ENCODE measurements at places on chromosomes 11 and 22.

DNA sequence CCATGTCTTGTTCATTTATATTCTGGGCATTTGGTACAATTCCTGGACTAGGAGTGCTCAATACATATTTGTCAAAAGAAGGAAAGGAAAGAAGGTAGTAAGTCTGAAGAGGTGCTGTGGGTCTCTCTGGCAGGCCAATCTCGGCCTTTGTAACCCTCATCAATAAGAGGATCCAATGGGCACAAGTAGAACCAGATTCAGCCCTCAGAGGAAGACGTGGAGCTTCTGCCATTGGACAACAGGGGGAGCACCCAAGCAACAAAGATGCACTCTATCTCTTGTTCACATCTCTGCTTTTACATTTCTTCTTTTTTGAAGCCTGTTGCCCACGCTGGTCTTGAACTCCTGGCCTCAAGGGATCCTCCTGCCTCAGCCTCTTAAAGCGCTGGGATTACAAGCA is 2.2 kb upstream of the VPS11 start:
- DNase-seq = peak; percentile 86

- no peak for DNase-seq
These were observed 1.7 kb downstream of the FERMT3 start for GRCh38 chr11:64208086-64208795.

DNA sequence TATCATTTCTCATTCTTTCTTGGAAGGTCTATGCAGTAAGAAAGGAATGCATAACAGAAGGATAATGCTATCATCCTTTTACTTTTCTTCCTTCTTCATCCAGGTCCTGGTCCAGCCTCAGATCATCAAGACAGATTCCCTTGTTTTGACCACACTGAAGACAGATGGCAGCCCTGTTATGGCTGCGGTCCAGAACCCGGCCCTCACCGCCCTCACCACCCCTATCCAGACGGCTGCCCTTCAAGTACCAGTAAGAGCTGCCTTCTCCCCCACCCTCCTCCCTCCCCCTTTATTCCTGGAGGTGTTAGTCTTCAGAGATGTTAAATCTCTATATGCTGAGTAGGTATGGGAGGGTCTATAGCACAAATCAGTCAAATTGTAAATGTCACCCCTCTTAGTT is 37.9 kb downstream of the SREBF2 start:
- no peak for DNase-seq

GRCh38 chr22:49999063-49999945 is 13.3 kb downstream of the IL17REL start:
- peak; percentile 52 for DNase-seq

- no peak for DNase-seq
These were observed 14.1 kb upstream of the CALCB start for GRCh38 chr11:15059132-15059915.

- DNase-seq = no peak
These were observed 12.5 kb downstream of the CCDC34 start for GRCh38 chr11:27350511-27350910.

GRCh38 chr11:64007629-64008282 is 21.5 kb downstream of the OTUB1 start:
- peak; percentile 89 for DNase-seq

GRCh38 chr11:88292171-88292843 is 45.2 kb downstream of the CTSC start:
- peak; percentile 35 for DNase-seq

- no peak for DNase-seq
These were observed 272.2 kb downstream of the TENM4 start for GRCh38 chr11:79168530-79169110.

GRCh38 chr22:49021131-49021925 is 806.3 kb downstream of the BRD1 start:
- DNase-seq = no peak

GRCh38 chr11:103585911-103586310 is 450.5 kb upstream of the DDI1 start:
- no peak for DNase-seq

- no peak for DNase-seq
These were observed 7.9 kb upstream of the APLNR start for GRCh38 chr11:57244911-57245310.

- no peak for DNase-seq
These were observed 3.1 kb upstream of the PTS start for GRCh38 chr11:112223121-112223520.

- DNase-seq = no peak
These were observed at the start of gene SCARF2 for GRCh38 chr22:20437613-20438426. Gene SCARF2, minus strand, starts transcription at chr22:20437825. Its CDS starts 71 bp downstream, at chr22:20437754.

DNA sequence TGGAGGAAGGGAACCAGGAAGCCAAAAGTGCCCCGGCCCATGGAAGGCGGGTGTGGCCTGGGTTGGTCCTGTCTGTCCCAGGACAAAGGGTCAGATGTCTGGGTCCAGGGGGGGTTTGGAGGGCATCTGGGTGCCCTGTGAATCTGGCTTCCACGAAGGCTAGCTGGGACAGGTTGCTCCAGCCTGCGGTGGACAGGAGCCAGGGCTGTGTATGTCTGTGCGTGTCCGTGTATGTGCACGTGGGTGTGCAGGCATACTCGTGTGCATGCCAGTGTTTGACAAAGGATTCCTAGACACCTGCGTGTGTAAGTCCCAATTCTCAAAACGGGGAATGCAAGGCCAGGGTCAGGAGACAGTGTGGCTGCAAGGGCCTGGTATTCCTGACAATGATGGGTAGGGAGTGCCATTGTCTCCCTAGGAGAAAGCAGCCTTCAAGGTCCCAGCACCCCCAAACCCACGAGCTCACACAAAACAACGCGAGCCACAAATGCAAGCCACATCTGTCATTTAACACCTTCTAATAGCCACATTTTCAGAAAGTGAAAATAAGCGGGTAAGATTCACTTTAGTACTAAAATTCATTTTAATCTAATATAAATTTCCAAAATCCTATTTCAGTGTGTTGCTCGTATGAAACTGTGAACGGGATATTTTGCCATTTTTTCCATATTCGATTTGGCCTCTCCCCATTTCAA is 78.4 kb upstream of the WNT7B start:
- no peak for DNase-seq

GRCh38 chr11:108790501-108791299 is 125.8 kb downstream of the DDX10 start:
- peak; percentile 28 for DNase-seq

DNA sequence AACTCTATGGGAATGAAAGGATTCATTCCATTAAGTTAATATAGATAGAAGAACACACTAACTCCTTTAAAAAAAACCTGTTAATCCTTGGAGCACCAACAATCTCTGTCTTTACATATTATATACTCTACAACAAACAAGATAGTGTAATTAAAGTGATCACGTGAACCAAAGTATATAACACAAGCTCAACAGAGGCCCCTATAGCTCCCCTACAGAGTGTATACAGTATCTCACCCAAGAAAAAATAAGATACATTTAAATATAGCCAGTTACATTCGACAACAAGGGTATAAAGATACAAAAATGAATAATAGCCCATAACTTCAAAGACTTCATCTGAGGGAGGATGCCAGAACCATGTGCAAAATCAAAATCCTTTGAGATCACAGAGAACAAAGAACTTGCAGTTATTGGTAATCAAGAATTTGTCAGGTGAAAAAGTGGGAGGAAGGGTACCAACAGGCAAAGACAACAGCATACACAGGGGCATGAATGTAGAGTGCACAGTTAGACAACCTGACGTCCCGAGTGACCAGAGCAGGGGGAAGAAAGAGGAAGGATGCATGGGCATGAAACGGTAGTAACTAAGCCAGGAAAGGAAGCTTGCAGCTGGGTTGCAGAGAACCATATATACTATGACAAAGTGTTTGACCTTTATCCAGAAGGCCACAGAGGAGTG is 4.7 kb downstream of the FCHSD2 start:
- peak; percentile 42 for DNase-seq

DNA sequence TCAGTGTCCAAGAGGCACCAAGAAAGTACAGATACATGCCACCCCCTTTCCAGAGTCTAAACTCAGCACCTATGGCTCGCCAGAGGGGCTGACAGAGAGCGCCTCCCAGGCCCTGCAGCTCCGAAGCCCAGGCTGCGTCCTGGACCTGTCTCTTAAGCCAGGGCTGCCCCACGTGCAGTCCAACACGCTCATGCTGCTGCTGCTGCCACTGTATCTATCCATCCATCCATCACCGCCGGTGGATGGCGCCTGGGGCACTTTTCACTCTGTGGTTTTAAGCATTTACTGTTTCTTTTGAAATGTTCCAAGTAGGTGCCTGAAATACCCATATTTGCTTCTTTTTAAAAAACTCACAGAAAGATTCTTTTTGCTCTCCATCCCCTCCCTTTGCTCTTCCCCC is 41.8 kb downstream of the MACROD1 start:
- peak; percentile 22 for DNase-seq

- no peak for DNase-seq
These were observed 65.1 kb upstream of the PITPNB start for GRCh38 chr22:27984001-27984695.

- DNase-seq = no peak
These were observed 68.4 kb downstream of the ADAMTS15 start for GRCh38 chr11:130516554-130517505.

GRCh38 chr22:39229688-39230260 is 15.0 kb downstream of the PDGFB start:
- DNase-seq = no peak

- DNase-seq = no peak
These were observed 17.0 kb upstream of the ST3GAL4 start for GRCh38 chr11:126338346-126339055.

DNA sequence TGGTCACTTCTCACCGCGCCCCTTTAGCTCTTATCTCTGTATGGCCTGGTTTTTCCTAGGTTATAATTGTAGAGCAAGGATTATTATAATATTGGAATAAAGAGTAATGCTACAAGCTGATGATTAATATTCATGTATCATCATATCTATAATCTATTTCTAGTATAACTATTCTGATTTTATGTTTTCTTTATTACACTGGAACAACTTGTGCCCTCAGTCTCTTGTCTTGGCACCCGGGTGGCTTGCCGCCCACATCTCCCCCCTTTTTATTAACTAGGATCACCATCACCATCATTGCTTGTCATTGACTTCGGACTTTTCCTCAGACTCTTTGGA is 11.0 kb downstream of the OR52K1 start:
- no peak for DNase-seq

DNA sequence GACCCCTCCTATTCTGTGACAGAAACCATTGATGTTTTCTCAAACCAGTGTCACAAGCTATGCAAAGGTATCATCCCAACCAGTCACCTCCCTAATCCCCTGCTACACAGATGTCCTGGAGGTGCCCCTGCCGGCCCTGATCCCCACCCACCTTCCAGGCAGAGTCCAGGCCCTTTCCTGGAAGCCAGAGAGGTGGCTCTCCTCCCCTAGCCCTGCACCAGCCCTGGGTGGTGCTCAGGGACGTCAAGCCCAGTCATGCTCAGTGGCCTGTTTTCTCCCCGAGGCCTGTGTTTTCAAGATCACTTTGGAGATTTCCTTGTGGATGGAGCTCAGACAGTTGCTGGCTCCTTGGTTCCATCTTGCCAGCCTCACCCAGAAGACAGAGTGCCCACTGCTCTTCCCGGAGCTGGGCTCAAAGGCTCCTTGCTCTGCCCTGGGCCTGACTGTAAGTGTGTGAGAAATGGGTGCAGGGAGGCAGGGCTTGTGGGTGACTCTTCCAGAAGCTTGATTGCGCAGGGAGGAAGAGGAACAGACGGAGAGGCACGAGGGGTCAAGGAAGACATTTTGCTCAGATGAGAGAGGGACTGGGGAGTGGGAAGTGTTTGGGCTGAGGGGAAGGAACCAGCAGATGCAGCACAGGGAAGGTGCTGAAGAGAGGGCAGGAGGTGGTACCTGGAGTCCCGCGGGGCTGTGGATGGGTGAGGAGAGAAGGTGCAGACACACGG is 11.3 kb downstream of the P2RY6 start:
- DNase-seq = no peak

DNA sequence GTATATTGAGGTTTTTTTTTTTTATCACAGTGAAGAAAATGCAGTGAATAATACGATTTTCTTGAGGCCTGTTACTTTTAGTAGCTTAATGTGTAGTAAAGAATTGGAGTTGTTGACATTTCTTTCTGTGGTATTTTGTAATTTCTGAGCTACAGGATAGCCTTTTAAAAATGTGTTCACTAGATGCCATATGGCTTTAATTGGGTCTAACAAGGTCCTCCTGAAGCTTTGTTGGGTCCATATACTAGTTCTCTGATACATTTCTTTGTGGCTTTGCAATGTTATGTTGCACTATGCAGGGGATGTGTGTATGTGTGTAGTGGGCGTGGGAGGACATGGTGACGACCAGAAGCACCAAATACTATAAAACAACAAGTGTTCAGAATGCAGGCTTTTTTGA is 25.1 kb downstream of the FBXO7 start:
- no peak for DNase-seq

- no peak for DNase-seq
These were observed 908.3 kb upstream of the ANO3 start for GRCh38 chr11:25423436-25424199.

- DNase-seq = no peak
These were observed 47.2 kb downstream of the GALNT18 start for GRCh38 chr11:11574373-11575287.

GRCh38 chr11:19694796-19695345 is 17.8 kb upstream of the NAV2 start:
- DNase-seq = no peak

DNA sequence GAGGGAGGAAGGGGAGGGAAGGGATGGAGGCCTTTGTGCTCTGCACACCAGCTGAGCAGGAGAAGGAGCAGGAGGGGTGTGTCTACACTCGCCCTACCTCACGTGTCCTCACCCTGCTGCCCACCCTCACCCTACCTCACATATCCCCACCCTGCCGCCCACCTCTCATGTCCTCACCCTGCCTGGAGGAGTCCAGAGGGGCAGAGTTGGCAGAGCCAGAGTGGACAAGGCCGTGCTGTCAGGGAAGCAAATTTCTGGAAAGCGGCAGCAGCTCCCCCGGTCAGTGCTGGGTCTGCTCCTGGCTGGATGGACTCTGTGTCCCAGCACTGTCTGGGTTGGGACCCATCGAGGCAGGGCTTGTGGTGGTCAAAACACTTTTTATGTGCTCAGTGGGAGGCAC is 799.6 kb downstream of the BRD1 start:
- DNase-seq = no peak

- peak; percentile 89 for DNase-seq
These were observed 28.5 kb downstream of the LRP4 start for GRCh38 chr11:46889689-46890475.

Measured in hematopoietic multipotent progenitor cell treated with erythropoietin and hydrocortisone succinate and interleukin-3 and kit ligand, for 6 days (in vitro differentiated cells).